ENCODE measurements at places on chromosomes 12 and 14.

DNA sequence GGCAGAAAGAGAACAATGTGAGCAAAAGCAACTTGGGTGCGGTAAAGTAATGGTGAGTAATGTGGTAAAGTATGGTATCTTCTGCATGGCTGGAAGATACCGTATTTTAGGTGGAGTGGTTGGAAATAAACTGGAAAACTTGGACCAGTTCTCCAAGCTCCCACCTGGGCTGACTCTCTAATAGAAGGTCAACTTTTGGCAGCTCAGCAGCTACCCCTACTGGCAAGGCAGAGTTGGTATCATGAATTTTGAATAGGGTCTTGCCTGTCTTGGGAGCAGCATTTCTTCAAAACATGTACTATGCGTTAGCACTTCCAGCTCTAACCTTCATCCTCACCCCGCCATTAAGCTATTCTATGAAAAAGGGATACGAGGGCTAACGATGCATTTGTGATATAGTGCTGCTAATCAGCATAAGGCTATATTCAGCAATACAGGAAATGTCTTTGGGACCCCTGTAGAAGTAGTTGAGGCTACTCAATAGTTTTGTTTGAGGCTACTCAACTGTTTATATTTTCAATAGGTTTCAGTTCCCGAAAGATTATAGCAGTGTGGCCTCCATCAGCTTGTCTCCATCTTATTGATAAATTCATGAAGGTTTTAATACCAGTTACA, 276.3 kb upstream of the FAR2 start:
- DNase-seq, result peak; percentile 69

- no peak for DNase-seq
Measured at GRCh38 chr12:60421741-60422140, 825.9 kb downstream of the SLC16A7 start.

DNA sequence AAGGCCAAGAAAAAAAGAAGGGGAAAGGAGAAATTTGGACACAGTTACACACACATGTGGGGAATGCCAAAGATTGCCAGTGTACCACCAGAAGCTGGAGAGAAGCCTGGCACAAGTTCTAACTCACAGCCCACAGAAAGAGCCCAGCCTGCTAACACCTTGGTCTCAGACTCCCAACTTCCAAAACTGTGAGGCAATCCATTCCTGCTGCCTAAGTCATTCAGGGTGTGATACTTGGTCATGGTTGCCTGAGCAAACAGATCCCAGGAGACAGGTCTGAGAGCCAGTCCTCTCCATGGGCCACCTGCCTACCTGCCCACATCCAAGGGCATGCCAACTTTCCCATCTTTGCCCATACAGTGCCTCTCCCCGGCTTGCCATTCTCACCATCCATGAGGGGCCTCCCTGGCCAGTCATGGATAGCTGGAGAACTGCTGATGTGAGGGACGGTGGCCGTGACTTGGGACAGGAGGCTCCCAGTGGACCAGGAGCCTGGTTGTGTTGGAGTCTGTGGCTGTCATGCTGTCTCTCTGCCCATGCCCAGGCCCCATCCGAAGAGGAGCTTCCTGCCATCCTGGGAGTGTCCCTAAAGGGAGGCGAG, 198.0 kb upstream of the RTL1 start:
- no peak for DNase-seq

- DNase-seq, result peak; percentile 98
Measured at GRCh38 chr14:105300542-105301102, at the start of gene BRF1. Gene BRF1, minus strand, starts transcription at chr14:105301001. Its CDS starts 372 bp downstream, at chr14:105300629.

DNA sequence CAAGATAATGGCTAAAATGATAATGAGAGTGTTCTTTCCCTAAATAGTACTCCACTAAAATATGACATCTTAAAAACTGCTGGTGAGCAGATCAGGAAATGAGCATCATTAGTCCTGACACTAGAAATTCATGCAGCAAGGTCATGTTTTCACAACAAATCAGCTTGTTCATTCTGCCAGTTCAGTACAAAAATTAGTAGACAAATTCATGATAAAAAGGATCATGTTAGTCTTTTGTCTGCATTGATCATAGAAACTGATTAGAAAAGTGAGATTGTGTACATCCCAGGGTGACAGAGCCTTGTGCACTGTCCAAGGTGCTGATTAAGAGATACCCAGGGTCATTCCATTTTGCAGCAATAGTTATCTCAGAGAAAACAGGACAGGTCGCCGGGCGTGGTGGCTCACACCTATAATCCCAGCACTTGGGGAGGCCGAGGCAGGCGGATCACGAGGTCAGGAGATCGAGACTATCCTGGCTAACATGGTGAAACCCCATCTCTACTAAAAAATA, 163.6 kb downstream of the RIMBP2 start:
- DNase-seq, result peak; percentile 13

DNA sequence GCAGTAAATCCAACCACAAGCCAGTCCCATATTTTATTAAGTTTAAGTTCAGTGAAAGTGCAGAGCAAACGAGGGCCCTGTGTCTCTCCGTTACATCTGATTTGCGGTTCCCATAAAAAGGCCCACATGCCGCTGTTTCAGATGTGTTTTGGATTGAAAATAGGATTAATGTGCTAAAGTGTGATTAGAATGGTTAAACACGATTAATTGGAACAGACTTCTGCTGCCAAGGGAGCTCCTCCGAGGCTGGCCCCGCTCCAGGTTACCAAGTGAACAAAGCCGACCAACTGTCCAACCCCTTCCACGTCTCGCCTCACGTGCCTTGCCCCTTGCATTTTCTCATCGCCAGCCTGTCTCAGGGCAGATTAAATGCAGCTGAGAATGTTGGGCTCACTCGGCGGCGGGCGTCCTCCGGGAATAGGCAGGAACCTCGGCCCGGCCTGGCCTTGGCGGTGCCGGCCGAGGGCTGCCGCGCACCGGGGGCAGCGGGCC, 166.5 kb upstream of the GSC start:
- no peak for DNase-seq

- peak; percentile 75 for DNase-seq
Measured at GRCh38 chr14:73452341-73453186, 5.8 kb downstream of the NUMB start.

- DNase-seq, result peak; percentile 37
Measured at GRCh38 chr12:44875954-44876543, at the start of gene NELL2. Gene NELL2, minus strand, starts transcription at chr12:44876315. Its CDS starts 446 bp downstream, at chr12:44875869.

GRCh38 chr14:23577710-23578392, 739 bp downstream of the JPH4 start:
- DNase-seq, result no peak

- DNase-seq, result no peak
Measured at GRCh38 chr12:69948851-69949250, 123.8 kb downstream of the MYRFL start.

GRCh38 chr12:116068371-116068770, 209.1 kb downstream of the MED13L start:
- DNase-seq, result no peak

DNA sequence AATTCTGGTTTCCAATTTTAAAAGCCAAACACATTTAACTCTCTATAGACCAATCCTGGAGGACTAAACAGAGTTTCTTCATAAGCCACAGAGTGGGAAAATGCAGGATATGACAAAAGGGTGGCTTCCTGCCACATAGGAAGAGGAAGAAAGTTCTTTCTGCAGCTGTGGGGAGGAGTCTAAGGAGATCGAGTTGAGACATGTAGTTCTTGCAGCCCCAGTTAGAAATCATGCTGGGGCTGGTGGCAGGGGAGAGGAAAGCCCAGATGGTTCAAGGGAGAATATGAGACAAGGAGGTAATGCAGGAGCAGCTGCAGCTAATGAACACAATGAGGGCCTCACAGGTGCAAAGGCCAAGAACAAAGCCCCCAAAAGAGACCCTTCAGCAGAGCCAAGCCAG, 85.0 kb upstream of the ARID2 start:
- DNase-seq, result peak; percentile 85

- peak; percentile 20 for DNase-seq
Measured at GRCh38 chr12:90129366-90130030, 420.9 kb upstream of the ATP2B1 start.

DNA sequence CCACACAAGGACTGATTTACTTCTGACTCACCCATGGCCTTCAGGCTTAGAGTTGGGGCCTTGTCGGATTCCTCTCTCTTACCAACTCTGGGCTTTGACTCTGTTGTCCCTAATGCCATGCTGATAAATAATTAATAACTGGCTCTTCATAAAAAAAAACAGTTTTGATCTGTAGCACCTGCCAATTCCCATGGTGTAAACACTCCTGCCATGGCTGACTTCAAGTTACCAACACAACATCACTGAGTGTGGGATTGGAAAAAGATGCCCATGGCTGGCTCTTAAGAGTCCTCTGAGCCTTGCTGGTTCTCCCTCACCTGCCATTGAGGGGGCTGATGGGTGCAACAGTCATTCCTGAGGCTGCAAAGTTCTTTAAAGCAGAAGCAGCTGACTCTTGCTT, 104.8 kb downstream of the KIF26A start:
- DNase-seq, result no peak

GRCh38 chr12:103729499-103729898, 111.5 kb downstream of the NT5DC3 start:
- no peak for DNase-seq

DNA sequence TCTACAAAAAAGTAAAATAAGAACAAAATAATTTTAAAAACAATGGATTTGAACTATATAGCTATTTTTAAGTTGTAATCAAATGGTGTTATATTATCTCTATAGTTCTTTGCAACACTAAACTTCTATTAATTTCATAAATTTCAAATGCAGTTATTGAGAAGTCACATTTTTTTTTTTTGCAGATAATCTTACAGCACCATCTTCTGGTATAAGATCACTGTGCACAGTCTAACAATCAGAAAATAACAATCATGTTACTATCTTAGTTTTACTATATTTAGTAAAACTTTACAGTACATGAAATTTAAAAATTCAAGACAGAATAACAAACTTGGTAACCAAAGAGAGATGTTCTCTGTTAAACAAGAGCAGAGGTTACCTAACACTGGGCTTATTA, 40.6 kb downstream of the GXYLT1 start:
- DNase-seq, result peak; percentile 30

DNA sequence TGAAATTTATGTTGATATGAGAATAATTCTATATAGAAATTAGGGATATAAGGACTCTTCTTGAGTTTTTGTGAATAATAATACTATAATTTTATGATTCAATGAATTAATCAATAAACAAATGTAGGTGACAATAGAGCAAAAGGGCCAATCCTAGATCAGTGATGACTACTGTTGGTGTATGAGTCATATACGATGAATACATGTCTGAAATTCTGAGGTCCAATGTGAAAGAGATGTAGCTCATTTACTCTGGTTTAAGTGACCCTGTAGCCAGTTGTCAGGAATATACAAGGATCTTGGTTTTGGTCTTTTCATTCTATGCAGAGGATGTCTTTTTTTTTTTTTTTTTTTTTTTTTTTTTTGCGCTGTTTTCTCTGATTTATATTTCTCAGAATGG, 72.1 kb upstream of the RTL1 start:
- DNase-seq, result no peak

DNA sequence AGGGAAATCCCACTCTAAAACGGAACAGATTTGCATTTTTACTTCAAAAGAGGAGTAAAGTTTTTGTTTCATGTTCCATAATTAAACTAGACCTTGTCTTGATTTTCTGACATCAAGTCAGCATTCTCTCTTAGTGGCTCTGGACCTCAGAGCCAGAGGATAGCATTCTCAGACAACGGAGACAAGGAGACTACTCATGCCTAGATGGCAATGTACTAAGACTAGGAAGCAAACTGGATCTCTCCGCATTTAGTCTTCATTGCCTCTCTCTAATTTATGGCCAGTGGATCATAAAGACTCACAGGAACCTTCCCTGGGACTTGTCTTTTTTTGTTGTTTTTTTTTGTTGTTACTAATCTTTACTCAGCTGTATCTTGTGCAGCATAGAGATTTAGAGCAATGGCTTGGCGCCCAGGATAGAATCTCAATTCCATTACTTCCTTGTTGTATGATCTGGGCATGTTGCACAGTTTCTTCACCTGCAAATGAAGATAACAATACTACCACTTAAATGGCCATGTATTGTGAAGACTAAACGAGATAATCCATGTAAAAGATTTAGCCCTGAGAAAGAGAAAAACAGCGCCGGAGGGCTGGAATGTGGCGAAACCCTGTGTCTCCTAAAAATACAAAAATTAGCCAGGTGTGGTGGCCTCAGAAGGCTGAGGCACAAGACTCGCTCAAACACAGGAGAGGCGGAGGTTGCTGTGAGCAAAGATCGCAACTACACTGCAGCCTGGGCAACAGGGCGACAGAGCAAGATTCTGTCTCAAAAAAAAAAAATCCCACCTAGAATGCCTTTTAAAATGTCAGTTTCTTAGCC, 4.0 kb upstream of the GEMIN2 start:
- no peak for DNase-seq

DNA sequence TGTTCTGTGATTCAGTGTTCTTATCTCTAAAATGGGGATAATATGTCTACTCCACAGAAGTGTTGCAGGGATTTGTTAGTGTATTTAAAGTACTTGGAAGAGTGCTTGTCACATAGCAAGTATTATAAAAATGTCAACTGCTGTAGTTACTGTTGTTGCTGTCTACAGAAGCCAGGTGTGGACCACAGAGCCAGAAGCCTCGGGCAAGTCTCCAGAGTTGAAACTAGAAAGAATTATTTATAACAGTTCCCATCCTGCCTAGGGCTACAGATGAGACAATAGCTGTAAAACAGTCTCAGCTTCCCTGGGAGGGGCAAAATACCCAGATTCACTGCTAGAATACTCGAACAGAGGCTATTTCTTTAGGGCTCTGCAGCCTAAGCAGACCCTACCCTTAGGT, 55.4 kb upstream of the FUT8 start:
- no peak for DNase-seq

DNA sequence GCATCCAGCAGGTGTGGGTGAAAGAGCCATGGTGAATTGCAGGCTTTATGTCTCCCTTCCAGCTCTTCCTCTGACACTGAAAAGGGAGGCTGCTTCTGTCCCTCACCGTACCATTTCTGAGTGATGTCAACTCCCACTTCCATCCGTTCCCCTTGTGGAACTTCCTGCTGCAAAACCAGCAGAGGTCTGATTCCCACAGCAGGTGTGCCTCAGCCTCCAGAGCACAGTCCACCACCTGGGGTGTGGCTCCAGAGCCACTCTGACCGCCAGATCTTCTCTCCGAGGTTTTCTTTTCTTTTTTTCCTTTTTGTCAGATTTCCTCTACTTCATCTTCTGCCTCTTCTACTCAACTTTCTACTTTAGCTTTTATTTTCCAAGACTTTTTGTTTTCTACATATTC, 62.7 kb downstream of the CDC42BPB start:
- no peak for DNase-seq

DNA sequence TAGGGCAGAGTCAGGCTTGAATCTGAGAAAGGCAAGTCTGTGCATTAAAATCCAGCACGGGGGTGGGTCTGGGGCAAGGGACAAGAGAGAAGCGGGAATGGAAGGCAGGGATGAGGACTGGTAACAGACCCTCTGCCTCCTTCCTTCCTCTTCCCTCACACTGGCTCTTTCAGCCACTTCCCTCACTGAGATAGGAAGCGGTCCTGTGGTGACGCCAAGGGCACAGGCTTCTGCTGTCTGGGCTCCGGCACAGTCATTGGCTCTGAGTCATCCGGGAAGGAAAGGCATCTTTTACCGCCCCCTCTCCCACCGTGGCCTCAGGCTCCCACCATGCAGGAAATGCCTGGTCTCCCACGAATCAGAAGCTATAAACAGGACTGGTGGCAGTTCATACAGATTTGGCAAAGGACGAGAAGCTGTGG, 70.2 kb downstream of the ETV6 start:
- DNase-seq, result peak; percentile 84

- DNase-seq, result no peak
Measured at GRCh38 chr14:35362450-35362849, 42.1 kb downstream of the NFKBIA start.
